Left ventricle myocardium inferior (tissue), 1 donor: ENCODE measurements at places on chromosomes 16 and 17. TPM values are rescaled to one million over a fixed set of nuclear protein-coding genes. Genes with fewer than 3 reads are reported as not detected.

DNA sequence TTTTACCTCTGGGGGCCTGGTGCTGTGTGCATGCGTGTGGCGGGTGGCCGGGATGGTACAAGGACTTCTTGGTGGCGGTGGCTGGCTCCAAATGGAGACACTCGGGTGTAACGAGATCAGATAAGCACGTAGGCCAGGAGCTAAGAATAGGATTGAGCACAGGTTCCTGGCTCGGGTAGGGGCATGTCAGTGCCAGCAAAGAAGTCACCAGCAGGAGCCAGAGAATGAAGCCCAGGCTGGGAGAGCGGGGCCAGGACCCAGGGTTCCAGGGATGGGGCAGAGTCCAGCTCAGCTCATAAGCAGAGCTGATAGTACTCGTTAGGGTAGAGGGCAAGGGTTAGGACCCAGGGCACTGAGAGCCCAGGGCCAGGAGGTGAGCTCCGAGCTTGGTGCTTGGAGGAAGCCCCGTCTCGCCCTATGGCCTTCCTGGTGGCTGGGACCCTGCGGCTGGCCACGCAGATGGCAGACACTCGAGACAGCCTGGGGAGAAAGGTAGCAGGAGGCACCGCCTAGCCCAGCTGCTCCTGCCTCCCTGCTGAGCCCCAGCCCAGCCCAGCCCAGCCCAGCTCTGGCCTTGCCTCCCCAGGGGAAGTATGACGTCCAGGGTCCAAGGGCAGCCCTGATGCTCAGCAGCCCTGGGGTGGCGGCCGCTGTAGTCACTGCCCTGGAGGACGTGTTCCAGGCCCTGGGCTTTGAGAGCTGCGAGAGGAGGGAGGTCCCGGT lies 8.9 kb downstream of the ZNF213 start:
- DNase-seq: peak; percentile 68

DNA sequence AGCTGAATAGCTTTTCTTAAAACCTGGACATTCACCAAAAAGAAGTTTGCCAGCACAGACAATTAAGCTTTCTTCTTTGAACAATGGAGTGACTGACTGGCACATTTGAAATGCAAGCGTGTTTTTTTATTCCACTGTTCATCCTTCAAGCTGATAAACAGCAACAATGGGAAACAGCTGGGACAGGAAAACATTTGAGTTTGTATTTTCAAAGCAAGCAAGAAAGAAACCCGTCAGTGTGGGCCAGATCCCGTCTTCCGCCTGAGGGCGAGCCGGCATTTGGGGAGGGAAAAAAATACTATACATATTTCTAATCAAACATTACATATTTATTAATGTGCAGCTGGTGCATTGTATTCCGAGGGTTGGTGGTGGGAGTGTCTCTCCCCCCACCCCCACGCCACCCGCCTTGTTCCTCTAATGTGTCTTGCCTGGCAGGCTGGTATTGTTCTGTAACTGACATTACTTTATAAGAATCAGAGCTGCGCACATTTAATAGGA lies 94.3 kb downstream of the CYLD start:
- no peak for DNase-seq

GRCh38 chr17:1590029-1590746 lies 27.6 kb upstream of the PITPNA start:
- peak; percentile 74 for DNase-seq

GRCh38 chr17:8696426-8696825 lies 48.2 kb downstream of the CCDC42 start:
- DNase-seq: no peak

GRCh38 chr16:80231888-80232287 lies 308.9 kb upstream of the DYNLRB2 start:
- DNase-seq: no peak

CARD14 gene
- 0.49 TPM for total RNA-seq

- no peak for DNase-seq
These were observed 28.2 kb downstream of the BRD7 start for GRCh38 chr16:50340578-50340977.

GRCh38 chr16:19138601-19139000 lies 24.8 kb downstream of the ITPRIPL2 start:
- DNase-seq: peak; percentile 71

GRCh38 chr17:50420419-50421112 lies 5.5 kb upstream of the ACSF2 start:
- no peak for DNase-seq

DNA sequence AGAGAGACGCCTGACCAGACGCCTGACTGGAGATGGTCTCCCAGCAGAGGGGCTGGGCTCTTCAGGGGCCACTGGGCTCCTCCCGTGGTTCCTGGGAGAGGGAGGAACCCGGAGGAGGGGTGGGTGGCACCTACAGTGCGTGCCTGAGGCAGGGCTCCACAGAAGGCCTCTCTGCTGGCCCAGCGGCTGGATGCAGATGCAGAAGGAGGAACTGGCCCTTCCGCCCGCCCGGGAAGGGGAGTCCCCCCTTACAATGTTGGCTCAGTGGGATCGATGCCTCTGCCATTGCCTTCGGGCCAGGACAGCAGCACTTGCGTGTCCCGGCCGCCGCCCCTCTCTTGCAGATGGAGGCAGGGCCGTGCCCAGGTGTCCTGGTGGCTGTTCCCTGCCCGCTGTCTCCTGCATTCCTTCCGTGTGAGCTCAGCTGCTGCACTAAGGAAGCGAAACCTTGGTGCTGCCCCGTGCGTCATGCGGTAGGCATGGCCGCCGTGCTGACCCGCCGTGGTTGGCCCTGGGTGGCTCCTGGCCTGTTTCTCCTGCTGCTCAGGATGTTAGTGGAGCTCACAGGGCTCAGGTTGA lies 15.1 kb downstream of the BAIAP2 start:
- DNase-seq: peak; percentile 55

DNA sequence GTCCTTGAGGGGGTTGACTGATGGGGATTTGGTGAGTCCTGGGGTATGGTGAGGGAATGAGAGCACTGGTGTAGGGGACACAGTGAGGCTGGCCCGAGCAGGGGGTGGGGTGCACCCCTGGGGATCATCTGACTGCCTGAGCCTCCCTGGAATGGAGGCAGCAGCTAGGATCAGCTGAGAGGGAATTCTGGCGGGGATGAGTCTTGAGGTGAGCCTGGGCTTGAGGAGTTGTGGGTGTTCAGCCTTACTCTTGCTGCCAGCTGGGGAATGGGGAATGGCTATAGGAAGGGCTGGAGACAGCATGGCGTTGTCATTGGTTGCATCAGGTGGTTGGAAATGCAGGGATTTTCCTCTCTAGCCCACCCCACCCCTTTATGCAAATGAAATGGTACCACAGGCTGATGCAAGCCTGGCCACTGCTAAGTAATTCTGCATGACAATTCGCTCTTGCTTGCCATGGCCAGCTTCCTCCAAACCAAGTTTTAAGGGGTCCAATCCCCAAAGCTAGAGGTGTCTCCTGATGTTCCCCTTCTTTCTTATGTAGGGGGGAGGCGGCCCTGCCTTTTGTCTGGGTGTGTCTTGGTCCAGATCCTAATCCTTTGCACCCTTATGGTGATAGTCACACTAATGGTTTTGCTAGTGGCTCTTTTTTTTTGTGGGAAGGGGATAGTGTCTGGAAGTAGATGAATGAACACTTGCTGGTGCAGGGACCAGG lies 7.5 kb downstream of the NFE2L1 start:
- no peak for DNase-seq

DNA sequence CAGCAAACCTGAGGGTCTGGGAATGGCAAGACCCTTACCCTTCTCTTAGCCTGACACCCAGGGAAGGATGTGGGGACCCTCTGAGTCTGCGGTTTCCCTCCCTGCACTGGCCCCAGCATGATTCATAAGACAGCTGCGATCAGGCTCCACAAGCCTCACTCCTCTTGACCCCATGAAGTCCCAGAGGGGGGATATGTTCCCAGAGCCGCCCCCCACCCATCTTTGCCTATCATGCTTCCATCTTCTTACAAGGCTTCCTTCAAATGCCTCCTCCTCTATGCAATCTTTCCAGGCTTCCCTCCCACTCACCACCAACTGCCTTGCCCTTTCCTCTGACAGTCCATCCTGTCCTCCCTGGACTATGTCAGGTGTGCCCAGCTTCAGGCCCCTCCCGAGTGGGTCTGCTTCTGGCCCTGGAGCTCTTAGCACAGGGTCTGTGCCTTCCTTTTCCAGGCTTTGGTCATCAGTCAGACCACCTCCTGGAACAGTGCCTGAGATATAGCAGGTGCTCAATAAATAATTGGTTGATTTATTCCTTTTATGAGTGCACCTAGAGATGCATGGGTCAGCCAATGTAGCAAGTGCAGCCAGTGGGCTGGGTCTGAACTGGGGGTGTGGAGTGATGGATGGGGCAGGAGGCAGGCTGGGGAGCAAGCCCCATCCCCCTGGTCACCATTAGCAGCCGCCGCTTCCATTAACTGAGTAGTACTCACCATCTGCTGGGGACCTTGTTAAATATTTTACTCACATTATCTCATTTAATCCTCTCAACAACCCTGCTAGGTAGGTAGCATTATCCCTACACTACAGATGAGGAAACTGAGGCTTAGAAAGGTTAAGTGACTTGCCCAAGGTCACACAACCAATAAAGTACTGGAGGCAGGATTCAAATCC lies 8.4 kb downstream of the DLX3 start:
- no peak for DNase-seq

DNA sequence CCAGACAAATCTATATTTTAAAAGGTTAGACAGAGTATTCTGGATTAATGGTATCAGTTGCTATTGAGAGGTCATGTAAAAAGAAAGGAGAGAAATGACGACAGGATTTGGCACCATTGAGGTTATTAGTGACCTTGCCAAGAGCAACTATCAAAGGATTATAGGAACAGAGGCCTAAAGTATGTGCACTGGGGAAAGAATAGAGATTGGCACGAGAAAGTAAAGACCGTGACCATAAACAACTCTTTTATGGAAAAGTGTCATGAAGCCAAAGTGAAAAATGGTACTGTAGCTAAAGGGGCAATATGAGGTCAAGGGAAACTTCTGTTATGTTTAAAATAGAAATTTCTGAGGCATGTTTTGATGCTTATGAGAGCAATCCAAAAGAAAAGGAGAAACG lies 115.2 kb upstream of the KIF2B start:
- no peak for DNase-seq

PPP1R27 gene
- 0.25 TPM for total RNA-seq

SLC52A1 gene
- not detected for total RNA-seq

DNA sequence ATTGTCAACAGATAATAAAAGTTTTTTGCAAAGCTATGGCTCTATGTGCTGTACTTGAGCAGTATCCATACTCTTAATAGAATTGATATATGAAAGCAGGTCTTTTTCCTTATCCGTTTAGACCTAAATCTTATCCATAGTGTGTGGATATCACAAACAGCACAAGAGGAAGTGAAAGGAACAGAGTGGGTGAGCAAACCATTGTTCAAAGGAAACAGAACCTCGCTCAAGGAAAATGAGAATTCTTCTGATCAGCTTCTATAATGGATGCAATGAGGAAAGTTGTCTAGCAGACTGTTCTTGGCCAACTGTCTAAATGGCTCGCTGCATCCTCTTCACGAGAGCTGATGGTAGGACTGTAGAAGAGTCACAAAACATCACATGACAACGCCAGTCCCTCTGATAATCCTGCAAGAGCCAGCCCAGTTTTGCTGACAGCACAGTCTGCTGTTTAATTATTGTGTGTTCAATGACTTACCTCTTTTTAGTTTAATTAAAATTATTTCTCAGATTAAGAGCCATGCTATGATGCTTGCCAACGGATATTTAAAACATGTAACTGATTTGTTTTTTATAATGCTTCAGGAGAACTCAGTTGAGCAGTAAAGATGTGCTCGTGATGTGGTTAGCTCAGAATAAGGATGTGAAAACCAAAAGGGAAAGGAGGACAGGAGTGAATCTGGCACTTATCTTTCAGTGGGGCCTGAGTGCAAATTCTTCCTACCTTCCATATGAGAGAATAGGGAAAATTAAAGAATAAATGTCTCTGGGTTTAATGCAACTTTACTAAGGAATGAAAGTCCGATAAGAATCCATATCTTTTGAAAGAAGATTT lies 38.5 kb downstream of the WWOX start:
- no peak for DNase-seq

DNA sequence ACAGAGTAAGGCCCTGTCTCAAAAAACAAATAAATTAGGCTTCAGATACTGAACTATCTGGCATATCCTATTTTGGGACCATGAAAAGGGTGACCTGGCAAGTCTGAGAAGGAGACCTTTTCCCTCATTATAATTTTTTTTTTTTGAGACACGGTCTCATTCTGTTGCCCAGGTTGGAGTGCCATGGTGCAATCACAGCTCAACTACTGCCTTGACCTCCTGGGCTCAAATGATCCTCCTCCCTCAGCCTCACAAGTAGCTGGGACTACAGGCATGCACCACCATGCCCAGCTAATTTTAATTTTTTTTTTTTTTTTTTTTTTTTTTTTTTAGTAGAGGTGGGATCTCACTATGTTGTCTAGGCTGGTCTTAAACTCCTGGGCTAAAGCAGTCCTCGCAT lies 37.3 kb downstream of the PLCG2 start:
- DNase-seq: no peak

TMEM235 gene
- not detected for total RNA-seq

- DNase-seq: no peak
These were observed 5.8 kb upstream of the MRPL58 start for GRCh38 chr17:75006653-75007052.

DNA sequence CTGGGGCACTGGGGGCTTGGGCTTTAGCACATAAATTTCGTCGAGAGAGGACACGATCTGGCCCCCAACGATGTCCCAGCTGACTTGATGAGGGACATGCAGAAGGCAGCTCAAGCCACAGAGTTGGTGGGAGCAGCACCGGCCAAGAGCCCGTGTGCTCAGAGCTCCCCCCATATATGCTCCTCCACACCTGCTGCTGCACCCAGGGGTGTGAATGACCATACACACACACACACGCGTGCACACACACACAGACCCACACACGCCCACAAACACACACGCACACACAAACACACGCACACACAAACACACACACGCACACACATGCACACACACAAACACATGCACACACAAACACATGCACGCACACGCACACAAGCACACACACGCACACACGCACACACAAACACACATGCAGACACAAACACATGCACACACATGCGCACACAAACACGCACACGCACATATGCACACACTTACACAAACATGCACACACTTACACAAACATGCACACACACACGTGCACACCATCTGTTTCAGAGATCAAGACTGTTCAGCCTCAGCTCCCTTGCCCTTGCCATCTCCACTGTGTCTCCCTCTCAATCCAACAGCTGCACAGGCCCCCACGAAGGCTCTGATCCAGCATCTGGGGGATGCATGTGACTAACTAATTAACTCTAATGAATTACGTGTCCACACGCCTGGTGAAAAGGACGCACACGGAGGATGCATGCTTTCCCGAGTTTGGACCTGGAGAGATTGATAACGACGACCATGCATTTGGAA lies 85.6 kb upstream of the TNRC6C start:
- DNase-seq: no peak
